Thoracic aorta (tissue), 2 donors: ENCODE measurements at places on chromosomes 4 and X.

- DNase-seq = no peak
Measured at GRCh38 chr4:114658179-114658578, 59.6 kb downstream of the UGT8 start.

DNA sequence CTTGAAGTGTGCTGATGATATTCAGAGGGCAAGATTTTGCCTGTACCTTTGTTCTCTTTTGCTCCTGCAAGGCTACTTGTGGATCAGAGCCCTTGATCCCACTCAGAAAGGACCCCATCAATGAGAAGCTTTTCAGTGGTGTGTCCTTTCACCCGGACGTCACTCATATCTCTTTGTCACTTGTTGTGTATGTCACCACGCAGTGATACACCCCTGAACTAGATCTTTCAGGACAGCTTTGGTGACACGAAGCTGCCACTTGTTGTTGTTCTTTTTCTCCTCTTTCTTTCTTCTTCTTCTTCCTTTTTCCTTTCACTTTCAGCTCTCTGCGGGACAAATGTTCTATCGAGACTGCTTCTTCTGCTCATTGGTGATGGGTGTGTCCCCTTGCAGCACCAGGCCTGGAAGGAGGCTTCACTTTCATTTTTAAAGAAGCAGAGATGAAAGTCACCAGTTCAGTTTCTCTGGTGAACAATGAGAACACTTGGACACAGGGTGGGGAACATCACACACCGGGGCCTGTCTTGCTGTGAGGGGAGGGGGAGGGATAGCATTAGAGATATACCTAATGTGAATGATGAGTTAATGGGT is 83.6 kb downstream of the NBDY start:
- no peak for DNase-seq

DNA sequence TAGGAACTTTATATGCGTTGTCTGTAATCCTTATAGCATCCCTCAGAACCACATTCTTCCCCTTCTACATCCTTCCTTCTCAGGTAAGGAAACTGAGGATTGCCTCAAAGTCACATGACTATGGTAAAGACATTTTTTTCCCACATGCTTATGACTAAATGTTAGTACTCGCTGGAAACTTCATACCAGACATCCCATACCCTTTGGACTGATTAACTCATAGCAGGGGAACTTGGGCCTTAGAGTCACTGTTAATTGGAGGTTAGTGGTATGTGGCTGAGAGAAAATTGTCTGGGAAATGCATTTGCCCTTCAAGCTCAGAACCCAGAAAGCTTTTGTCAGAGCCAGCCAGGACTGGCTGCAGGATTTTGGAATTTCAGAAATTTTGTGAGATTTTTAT is 155.0 kb downstream of the RELL1 start:
- DNase-seq = no peak

- DNase-seq = no peak
Measured at GRCh38 chr4:70583952-70584834, 7.9 kb upstream of the AMBN start.

DNA sequence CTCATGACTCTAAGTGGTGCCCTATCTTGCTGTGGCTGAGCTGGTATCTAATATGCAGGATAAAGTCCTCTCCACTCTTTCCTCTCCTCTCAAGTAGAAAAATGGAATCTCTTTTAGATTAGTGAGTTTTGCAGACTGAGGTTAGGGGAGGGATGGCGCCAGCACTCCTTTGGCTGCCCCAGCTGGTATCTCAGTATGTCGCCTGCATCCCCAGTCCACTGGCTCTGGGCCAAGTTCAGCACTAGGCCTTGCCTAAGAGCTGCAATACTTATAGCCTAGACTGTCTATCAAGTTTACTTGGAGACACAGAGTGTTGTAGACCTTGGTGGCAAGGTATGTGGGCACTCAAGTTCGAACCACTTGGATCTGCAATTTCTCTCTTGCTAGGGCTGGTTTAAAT is 351.3 kb downstream of the NAP1L3 start:
- no peak for DNase-seq

- DNase-seq = no peak
Measured at GRCh38 chrX:139026811-139027210, 315.3 kb upstream of the FGF13 start.

DNA sequence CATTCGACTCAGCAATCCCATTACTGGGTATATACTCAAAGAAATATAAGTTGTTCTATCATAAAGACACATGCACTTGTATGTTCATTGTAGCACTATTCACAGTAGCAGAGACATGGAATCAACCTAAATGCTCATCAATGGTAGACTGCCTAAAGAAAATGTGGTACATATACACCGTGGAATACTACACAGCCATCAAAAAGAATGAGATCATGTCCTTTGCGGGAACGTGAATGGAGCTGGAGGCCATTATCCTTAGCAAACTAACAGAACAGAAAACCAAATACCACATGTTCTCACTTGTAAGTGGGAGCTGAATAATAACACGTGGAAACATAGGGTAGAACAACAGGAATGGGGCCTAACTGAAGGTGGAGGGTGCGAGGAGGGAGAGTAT is 44.9 kb downstream of the TMEM131L start:
- no peak for DNase-seq

DNA sequence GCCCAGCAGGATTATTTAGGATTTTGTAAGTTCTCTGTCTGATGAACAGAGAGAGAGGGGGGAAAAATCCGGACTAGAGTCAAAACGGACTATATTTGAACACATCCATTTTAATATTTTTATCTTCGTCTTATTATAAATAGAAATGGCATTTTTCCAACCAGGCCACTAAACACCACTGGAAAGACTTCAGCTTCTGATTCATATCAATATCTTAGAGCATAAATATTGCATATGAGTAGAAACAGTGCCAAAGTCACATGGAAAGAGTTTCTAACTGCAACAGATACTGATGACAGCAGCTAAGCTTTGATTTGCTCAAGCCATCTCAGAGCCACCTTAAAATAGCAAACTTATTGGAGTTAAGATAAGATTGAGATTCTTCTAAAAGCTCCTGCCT is 456 bp downstream of the PPARGC1A start:
- no peak for DNase-seq

GRCh38 chr4:145101091-145101490 is 3.0 kb downstream of the ABCE1 start:
- no peak for DNase-seq

GRCh38 chrX:152177497-152178269 is 39.3 kb upstream of the MAGEA10 start:
- no peak for DNase-seq

GRCh38 chr4:150402871-150403272 is 179.1 kb upstream of the MAB21L2 start:
- no peak for DNase-seq

DNA sequence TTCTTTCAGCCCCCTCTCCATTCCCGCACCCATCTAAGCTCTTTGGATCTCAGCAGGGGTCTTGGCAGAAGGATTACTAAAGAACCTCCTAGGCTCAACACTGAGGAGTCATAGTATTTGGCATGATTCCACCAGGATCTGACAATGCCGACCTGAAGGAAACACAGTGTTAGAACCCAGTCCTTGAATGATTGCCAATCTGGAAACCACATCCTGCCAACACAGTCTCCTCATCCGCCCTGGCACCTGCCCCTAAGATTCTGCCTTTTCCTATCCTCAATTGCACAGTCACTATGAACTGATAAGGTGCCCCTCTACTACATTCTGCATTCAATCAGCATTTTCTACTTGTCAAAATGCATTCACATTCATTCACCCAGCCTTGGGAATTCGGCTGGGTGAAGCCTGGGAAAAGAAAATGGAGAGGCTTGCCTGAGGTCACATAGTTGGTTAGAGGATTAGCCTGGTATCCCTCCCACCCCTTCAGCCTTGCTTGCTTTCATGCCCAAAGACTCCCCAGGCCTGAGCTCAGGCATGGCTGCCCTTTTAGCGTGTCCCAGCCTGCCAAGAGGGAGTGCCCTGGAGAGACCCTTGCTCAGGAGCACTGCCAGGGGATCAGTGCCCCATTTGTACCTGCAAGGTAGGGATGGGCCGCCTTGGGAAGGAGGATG is 2.2 kb upstream of the CLDN2 start:
- DNase-seq = no peak

GRCh38 chrX:32530802-32531403 is 680.4 kb downstream of the DMD start:
- no peak for DNase-seq

- DNase-seq = no peak
Measured at GRCh38 chrX:68832516-68833447, 4.0 kb downstream of the EFNB1 start.

- no peak for DNase-seq
Measured at GRCh38 chrX:9295551-9295950, 169.3 kb upstream of the TBL1X start.

DNA sequence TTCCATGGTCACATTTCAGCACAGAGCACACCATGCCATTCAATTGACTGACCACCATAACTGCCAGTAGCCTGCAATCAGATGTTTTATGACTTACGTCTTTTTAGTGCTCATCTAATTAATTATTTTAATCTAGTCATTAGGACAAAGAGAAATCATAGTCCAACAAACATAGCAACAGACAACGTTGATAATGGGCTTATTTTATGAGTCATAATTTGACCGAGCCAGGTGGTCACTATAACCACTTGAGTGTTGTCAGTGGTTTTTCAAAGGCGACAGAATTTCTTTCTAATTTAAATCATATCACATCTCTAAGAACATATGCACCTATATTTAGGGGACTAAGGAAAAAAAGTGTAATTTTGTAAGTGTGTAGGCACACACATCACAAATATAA is 1.9 kb downstream of the SEC24D start:
- DNase-seq = no peak

GRCh38 chr4:41213625-41214135 is 662 bp downstream of the APBB2 start:
- DNase-seq = no peak

GRCh38 chr4:42656679-42656943 is 294 bp downstream of the ATP8A1 start:
- no peak for DNase-seq

DNA sequence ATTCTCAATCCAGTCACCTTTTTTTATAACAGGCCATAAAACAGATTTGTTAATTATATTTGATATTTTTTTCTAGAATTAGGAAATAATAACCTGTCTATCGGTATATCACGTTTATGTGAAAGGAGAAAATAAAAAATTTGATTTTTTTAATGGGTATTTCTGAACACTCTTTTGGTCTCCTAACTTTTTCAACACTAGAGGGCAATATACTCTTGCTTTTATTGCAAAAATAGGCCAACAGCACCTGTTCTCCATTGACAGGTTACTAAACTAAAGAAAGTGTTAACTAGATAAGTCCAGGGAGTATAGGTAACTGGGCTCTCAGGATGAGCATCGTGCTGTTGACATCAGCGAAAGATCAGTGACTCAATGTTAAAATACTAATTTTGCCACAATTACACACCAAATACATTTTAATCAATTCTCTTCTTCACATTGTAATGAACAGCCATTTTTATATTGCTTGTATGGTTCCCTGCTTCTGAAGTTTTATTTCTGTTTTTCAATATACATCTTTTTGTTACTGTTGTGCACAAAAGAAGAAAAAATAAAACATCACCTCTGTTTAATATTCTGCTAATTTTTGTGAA is 22.8 kb downstream of the NDST4 start:
- no peak for DNase-seq

DNA sequence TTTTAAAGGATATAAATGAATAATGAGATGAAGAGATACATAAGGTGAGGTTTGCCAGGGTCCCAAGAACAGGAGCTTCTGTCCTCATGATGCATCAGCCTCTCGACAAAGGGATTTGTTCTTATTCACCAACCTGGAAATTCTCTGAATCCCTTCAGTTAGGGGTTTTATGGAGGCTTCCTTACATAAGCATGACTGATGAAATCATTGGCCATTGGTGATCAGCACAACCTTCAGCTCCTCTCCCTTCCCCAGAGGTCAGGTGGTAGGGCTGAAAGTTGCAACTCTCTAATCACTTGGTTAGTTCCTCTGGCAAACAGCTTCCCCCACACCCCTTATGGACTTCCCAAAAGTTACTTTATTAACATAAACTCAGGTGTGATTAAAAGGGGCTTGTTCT is 222.0 kb downstream of the SPRY1 start:
- DNase-seq = no peak
